ENCODE measurements at places on chromosomes 11 and 22. TPM values are rescaled to one million over a fixed set of nuclear protein-coding genes. Genes with fewer than 3 reads are reported as not detected.

- H3K4me3 ChIP-seq, result no peak overlapping the region
- DNase-seq, result no peak
- H3K27ac ChIP-seq, result no peak overlapping the region
- H3K4me1 ChIP-seq, result no peaks in the 10 kb centered on the region
- no peaks in the 10 kb centered on the region for H3K27me3 ChIP-seq
These were observed 17.0 kb upstream of the OMP start for GRCh38 chr11:77085652-77086051.

GRCh38 chr11:133656082-133656635, 123.9 kb upstream of the OPCML start:
- no peak overlapping the region for H3K4me3 ChIP-seq
- no peaks in the 10 kb centered on the region for H3K27me3 ChIP-seq
- H3K27ac ChIP-seq, result no peak overlapping the region
- H3K4me1 ChIP-seq, result no peaks in the 10 kb centered on the region

- peaks cover 8% of the 10 kb centered on the region for H3K4me1 ChIP-seq
- no peak overlapping the region for H3K4me3 ChIP-seq
- no peak for DNase-seq
- H3K27ac ChIP-seq, result no peak overlapping the region
These were observed 950 bp upstream of the ACER3 start for GRCh38 chr11:76859708-76860227.

The PNPLA3 gene
- total RNA-seq, result 2.1 TPM

- H3K36me3 ChIP-seq, result peaks cover 3% of the 10 kb centered on the region
- H3K27ac ChIP-seq, result no peak overlapping the region
- peaks cover 3% of the 10 kb centered on the region for H3K4me1 ChIP-seq
- DNase-seq, result peak; percentile 77
These were observed 472 bp downstream of the APOA5 start for GRCh38 chr11:116791002-116791812.

The OR6A2 gene
- 0.11 TPM for total RNA-seq

GRCh38 chr11:61380884-61381283, 11.5 kb upstream of the TMEM216 start:
- peaks cover 5% of the 10 kb centered on the region for H3K36me3 ChIP-seq
- H3K4me1 ChIP-seq, result no peaks in the 10 kb centered on the region
- H3K27ac ChIP-seq, result no peak overlapping the region
- no peak for DNase-seq

All from cardiac muscle cell (in vitro differentiated cells and primary cell).